ENCODE measurements at places on chromosomes 7 and 10. TPM values are rescaled to one million over a fixed set of nuclear protein-coding genes. Genes with fewer than 3 reads are reported as not detected.

PAPOLB gene
- 0.13 TPM for total RNA-seq

CTTNBP2 gene
- total RNA-seq: 7.5 TPM

LIPK gene
- total RNA-seq: 0.17 TPM

DMBT1 gene
- 18.4 TPM for total RNA-seq

DNA sequence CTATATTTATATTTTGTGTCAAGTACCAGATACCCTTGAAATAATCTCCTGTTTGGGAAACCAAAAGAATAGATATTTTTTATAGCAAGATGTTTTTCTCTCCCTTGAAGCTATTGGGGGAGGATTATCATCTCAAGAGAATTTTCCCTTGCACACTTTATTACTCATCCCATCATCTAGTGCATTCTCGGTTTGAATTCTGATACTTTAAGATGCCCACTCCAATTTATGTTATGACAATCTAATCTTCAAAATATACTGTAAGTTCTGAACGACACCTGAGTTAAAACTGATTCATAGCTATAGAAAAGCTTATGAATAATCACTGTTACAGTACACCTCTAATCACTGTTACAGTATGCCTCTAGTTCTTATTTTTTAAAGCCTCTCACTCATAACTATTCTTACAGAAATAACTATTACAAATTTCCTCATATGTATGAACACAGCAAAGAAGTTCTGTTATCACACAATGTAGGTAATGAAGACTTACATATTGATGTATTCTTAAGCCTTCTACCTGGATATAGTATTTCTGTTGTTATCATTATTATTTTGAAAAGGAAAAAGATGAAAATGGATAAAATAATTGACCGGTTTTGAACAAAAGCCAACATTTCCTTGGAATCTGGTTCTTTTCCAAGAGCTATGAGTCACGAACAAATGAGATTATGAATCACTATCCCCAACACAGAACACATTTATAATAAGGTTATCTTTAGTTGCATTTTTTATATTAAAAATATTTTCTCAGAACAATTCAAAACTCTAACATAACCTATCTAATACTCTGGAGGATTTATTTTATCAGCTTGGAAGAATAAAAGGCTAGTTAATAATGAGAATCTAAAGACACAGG, 72.3 kb upstream of the FAM13C start:
- DNase-seq: peak; percentile 74

DNA sequence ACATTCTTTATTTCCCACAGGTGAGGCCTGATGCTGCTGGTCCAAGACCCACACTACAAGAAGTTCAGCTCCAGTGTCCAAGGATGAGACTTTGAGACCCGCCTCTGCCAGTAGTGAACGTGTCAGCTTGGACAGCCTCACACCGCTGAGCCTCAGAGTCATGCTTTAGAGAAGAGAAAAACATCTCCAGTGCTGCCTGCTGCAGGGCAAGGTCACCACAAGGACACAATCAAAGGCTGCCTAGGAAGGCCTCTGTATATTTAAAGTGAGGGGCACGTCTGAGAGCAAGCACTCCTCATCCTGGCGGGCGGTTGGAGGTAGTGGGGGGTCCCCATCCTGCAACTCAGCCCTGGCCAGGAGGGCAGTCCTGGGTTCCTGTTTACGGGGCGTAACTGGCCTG, 19.3 kb downstream of the FGFR2 start:
- DNase-seq: no peak

DNA sequence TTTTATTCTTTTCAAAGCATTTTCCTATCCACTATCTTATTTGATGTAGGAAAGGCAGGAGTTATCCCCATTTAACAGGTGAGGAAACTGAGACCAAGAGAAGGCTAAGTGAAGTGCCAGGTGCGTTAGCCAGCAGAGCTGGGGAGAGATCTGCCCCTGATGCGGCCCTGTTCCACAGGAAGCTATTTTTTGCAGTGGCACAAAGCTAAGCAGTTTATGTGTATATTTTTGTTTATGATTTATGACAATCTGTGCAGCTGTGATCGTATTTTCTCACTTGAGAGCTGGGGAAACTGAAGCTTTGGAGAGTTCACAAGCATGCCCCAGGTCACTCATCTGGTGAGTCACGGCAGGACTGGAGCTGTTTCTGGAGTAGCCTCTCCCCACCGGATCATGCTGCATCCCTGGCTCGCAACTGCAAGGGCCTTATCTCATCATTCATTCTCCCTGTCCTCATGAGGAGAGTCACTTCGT, 38.8 kb downstream of the SLC29A3 start:
- peak; percentile 59 for DNase-seq

All from LHCN-M2 (cell line).